Hematopoietic multipotent progenitor cell (in vitro differentiated cells): ENCODE measurements at places on chromosomes 2 and 18.
A peak's percentile ranks its signal among the peaks of the same experiment; 100 is the strongest.

DNA sequence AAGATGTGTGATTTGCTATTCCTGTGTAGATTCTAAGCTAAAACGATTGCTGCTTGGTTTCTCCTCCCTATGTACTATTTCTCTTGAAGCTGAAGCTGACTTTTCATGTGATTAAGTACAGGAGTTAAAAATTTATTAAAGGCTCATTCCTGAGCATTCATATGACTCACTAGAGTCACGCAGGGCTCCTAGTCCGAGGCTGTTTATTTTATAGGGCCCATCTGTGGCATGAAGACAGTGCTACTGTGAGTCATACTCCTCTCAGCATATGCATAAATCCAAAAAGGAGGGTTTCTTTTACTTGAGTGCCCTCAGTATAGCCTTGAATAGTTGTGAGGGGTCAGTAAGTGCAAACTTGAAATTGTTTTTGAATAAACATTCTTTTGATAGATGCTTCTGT lies 378.8 kb downstream of the PTPRM start:
- no peak for DNase-seq

DNA sequence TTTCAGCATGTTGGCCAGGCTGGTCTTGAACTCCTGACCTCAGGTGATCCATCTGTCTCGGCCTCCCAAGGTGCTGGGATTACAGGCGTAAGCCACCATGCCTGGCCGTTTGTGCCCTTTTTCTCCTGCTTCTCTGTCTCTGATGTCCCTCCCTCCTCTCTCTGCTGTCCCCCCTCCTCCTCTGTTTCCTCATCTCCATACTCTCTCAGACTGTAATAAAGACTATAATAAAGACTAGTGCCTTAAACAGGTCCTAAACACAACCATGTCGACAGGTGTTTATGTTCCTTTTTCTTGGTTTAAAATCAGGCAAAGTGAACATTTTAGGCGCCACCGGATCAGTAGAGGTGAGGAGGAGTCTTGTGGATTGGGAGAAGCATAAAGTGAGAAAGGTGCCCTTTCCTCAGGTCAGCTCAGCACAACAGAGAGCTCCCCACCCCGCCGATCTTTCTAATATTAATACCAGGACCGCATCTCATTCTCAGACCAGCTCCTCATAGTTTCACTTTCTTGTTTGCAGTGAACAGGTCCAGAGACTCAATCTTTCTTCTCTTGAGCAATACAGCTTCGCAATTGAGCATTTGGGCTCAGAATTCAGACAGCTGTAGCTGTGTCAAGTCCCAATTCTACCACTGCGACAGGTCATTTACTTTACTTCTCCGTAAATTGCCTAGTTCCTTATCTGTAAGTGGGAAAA lies 23.7 kb downstream of the TIMM21 start:
- no peak for DNase-seq

DNA sequence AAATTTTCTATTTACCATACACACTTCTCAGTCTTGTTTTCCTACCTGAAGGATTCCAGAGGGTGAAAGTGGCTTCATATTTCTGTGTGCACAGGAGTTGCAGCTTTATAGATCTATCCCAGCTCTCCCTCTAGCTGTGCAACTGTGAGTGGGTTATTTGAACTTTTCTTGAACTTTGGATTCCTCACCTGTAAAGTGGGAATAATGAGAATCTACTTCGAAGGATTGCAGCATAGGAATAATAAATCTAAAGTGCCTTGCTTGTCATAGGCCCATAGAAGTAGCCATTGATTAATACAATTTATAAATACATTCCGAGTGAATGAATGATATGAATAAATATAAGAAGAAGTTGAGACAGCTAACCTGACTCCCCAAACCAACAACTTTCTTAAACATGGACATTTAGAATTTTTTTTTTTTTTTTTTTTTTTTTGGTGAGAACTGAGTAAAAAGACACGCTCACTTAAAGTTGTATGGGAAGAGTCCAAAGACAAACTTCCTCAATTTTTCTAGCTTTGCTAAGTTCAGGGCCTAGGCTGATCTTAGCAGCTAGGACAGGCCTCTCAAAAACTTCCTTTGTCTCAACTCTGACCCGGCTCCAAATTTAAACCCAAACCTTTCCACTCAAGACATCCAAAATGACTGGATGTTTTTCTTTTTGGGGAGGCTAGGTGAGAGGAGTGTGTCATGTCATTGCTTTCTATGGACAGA lies 203.3 kb upstream of the FBXO11 start:
- DNase-seq = no peak

- DNase-seq = no peak
Measured at GRCh38 chr2:149271575-149271974, 58.8 kb upstream of the LYPD6 start.

DNA sequence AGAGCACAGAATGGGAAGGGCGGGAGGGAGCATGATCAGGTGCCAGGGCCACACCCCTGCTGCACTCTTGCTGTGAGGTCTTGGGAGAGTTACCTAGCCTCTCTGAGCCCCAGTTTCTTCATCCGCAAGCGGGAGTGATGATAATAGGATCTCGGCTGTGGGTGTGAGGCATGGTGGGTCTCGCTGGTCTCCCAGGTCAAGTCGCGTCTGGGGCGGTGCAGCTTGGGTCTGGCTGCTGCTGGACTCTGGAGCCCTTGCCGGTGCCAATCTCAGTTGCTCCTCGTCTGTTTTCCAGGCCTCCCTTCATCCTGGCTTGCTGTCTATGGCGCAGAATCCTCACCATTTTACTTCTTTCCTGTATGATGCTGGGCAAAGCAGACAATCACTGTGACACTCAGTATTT lies 130.3 kb upstream of the RAB12 start:
- no peak for DNase-seq

DNA sequence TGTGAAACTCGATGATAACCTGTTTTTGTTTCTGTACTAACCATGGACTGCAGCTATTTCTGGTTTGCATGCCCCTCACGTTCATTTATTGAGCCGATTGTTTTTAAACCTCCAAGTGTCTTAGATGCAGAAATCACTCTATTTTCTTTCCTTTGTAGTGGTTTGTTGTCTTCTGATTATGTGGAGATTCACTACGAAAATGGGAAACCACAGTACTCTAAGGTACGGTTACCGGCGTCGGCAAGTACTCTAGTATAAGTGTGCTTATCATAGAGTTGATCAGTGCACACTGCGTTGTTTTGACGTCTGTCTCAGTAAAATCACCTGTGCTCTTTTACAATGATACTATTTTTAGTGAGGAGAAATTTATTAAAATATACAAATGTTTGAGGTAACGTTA lies 87.4 kb downstream of the ADAM23 start:
- no peak for DNase-seq

- DNase-seq = no peak
Measured at GRCh38 chr2:156476850-156477206, 40.6 kb downstream of the GPD2 start.

DNA sequence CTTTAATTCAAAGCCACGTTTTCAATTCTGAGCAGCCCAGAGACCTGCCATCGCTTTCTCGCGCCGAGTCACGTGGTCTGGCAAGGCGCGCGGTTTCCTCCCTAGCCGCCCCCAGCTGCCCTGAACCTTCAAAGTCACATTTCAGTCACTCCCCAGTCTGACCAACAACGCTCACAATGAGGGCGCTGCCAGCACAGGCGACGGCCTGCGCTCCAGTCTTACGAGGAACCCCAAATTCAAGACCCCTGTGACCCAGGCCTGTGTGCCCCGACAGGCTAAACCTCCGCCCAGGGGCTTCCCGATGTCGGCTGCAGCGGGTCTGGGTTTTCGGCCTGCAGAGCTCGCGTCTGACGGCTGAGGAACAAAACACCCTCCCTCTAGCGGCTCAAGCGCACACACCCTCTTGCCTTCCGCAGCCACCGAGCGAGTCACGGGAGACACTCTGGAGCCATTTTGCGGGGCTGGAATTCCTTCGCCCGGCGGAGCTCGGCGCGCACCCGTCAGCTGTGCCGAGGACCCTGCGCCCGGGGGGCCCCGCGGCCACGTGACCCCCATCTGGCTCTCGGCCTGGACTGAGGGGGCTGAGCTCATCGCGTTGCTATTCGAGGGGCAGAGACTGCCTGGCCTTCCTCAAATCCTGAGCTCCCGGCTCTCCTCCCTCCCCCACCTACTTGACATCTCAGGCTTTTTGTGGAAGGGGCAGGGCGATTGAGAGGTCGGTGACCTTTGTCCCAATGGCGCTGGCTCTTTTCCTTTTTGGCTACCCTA lies 69.9 kb upstream of the ITGB6 start:
- DNase-seq = peak; percentile 89

- no peak for DNase-seq
Measured at GRCh38 chr2:28134857-28135256, 244.3 kb downstream of the BABAM2 start.

GRCh38 chr2:43131890-43132682 lies 94.3 kb downstream of the ZFP36L2 start:
- DNase-seq = no peak

DNA sequence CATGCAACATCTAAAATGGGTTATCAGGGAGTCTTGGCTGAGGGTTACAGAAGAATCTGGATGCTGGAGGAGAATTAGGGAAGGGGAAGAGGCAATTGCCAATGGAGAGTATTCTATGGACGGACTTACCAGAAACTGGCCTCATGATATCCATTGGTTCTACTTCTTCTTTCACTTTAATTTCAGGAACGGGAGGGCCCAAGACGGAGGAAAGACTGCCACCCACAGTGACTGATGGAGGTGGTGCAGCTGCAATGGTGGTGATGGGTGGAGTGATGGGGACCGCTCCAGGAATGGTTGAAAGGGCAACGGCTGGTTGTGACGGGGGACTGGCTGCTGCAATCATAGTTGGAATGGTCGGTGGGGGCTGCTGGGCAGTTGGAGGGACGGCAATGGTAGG lies 69.1 kb upstream of the AMMECR1L start:
- no peak for DNase-seq

DNA sequence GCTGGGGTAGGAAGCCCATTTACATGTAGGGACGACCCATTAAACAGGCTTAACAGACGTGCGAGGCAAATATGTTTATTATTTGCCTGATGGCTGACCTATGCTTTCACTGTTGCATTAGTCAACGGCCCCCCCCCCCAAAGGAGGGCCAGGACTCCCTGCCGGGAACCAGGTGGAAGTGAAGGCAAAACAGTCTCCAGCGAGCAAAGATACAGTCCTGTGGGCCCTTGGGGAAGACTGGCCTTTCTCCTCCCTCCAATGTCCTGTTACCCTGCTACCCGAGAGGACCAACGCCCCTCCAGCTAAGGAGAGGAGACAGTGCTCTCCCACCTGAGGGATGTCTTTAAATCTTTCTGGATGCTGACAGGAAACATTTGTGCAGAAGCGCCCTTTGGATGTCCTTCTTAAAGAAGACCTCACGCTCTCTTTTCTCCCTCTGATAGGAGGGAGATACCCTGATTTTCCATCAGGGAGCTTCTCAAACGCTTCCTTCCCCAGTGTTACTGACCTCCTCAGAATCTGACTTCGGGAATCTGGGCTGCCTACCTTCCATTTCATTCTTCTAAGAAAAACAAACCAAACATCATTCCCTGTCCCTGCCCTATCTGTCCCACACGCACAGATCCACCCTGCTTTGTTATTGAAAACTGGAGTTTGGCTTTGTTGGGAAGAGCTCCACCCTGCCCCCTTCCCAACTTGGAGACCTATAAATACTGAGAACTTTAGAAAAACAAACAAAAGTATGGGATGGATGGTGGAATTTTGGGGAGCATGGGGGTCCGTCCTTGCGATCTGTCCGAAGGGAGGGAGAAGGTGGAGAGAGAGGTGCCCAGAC lies 135.9 kb upstream of the SIX3 start:
- DNase-seq = no peak

DNA sequence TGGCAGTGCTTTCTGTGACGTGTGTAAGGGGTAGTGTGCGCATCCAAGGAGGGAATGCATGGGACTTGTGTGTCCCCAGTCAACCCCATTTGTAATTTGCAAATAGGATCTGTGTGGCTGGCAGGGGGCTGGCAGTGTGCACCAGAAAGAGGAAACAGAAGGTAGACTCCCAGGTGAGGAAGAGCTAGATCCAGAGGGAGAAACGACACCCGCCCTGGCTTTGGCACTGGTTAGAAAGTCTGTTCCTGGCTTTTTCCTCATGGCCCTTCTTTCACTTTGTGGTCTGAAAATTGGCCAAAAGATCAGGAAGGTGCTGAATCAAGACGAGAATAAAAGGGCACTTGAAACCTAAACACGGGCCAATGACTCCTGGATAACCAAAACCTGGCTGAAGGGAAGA lies 33.3 kb downstream of the PRKCE start:
- no peak for DNase-seq

- DNase-seq = no peak
Measured at GRCh38 chr2:173414823-173415322, 60.2 kb downstream of the CDCA7 start.

DNA sequence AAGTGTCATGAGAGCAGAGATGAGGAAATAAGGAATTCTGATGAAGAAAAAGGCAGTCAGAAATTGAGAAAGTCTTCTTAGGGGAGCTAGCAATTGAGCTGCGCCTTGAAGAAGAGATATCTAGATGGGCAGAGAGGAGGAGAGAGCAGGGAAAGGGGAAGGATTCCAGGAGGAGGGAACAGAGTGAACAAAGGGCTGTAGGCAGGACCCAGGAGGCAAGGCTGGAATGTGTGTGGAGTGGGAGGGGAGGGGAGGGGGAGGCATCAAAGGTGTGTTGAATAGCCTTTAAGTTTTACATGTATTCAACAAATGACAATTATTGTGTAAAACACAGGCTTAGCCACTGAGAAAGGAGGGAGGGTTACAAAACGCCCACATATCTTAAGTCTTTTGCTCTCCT lies 164.5 kb downstream of the TDRD15 start:
- no peak for DNase-seq

- DNase-seq = no peak
Measured at GRCh38 chr2:19671916-19672315, 229.9 kb downstream of the TTC32 start.

- no peak for DNase-seq
Measured at GRCh38 chr2:240916571-240917008, 10.5 kb downstream of the CROCC2 start.

GRCh38 chr2:175854129-175854528 lies 147.9 kb downstream of the LNPK start:
- no peak for DNase-seq

DNA sequence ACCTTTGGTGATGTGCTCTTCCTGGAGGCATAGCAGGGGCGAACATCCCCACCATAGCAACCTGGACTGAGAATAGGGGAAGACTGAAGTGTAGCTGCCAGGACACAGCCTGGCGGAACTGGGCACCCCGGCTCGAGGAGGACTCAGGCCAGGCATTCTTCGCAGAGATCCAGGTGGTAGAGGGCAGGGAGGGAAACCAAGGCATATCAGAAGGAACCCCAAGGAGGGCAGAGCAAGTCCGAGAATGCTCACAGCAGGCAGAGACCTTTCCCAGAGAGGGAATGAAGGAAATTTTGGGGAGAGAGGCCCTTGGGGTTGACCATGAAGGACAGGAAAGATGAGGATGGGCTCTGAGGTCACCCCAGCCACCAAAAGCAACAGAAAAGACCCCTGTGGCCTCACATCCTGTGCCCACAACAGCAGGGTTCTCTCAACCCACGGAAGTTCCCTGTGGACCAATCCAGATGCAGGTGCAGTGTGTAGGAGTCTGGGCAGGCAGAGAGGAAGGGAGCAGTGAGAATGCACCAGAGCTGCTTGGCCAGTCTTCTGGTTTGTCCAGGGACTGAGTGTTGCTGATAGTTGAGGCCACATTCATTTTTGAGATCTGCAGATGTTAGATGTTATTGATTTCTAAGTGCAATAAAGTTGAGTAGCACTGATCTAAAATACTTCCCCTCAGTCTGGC lies 136.9 kb downstream of the PXDN start:
- DNase-seq = no peak
